ENCODE measurements at places on chromosomes 2 and 18. TPM values are rescaled to one million over a fixed set of nuclear protein-coding genes. Genes with fewer than 3 reads are reported as not detected.

GRCh38 chr2:98504381-98505109 is 59.9 kb downstream of the INPP4A start:
- DNase-seq, result no peak

DNA sequence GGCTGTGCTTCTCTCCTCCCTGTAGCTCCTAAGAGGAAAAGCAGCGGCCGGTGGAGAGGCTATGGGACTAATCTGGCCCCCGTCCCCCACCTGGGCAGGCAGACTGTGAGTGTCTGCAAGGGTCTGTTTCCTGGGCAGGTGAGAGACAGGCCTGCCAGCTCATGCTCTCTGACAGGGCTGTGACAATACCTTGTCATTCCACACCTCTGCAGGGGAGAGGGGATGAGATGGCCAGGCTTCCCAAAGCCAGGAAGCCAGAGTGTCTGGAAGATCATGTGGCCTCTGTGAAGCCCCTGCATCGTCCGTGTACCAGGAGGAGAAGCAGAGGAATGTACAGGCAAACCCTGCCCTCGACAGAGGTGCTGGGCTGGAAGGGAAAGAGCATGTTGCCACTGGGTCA is 142.5 kb upstream of the GATA6 start:
- DNase-seq, result no peak

- no peak for DNase-seq
Observed at GRCh38 chr2:226902041-226902966, 66.5 kb downstream of the RHBDD1 start.

OR6B2 gene
- not detected for total RNA-seq

- no peak for DNase-seq
Observed at GRCh38 chr18:13514558-13514957, 211.8 kb downstream of the FAM210A start.

- DNase-seq, result no peak
Observed at GRCh38 chr18:1244397-1245122, 339.9 kb downstream of the ADCYAP1 start.

- DNase-seq, result no peak
Observed at GRCh38 chr2:162265666-162266459, 22.6 kb upstream of the FAP start.

GRCh38 chr2:51484605-51485004 is 452.7 kb upstream of the NRXN1 start:
- no peak for DNase-seq

DNA sequence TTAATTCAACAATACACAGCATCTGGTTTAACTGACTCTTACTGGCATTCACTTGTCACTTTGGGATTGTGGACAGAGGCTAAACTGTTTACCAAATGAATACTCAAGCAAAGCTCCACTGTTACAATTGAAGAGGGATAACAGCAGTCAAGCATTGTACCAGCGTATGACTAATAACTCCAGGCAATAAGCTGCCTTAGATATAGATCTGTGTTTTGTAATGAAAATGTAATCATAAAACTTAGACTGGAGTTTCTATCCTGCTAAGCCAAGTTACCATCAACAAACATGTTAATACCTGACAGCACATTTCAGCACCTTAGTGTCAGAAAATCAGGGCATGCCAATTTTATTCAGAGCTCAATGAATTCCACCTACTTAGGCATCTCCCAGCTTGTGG is 889.5 kb downstream of the EPHA4 start:
- DNase-seq, result no peak

DNA sequence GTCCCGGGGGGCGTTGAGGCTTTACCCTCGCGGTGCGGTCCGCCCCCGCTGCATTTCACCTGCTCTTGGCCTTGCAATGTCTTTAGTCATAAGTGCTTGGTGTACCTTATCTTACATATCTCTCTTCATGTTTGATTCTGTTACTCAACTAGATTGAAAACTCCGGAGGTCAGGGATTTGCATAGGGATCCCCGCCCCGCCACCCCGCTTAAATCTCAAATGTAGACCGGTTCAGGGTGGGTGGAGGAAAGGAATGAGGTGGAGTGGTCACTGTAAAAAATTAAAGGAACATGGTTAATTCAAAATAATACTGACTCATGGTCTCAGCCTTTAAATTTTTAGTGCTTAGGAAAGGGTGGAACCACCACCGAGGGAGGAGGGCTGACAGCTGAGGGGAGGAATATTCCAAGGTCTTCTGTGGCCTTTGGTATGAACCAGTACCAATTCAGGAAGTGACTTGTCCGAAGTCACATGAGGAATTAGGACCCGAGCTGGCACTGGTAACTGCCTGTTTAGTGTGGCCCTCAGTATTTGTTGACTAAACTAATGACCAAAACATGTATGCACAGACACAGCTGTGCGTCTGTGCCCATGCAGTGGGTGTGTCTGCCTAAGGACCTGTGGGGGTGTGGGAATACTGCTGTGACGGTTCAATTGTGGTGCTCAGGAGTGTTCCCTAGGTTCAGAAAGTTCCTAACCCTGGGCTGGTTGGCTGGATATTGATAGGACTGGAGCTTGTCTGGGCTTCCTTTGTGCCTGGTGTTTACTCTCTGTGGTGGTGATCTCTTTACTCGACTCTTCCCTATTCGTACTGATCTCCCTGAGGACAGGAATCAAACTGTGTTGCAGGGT is 1.0 kb downstream of the PLEKHB2 start:
- no peak for DNase-seq

GRCh38 chr18:22844190-22844589 is 88.9 kb upstream of the RBBP8 start:
- no peak for DNase-seq

SAG gene
- total RNA-seq, result not detected

MLPH gene
- total RNA-seq, result 81.6 TPM

SCYGR1 gene
- total RNA-seq, result not detected

DNA sequence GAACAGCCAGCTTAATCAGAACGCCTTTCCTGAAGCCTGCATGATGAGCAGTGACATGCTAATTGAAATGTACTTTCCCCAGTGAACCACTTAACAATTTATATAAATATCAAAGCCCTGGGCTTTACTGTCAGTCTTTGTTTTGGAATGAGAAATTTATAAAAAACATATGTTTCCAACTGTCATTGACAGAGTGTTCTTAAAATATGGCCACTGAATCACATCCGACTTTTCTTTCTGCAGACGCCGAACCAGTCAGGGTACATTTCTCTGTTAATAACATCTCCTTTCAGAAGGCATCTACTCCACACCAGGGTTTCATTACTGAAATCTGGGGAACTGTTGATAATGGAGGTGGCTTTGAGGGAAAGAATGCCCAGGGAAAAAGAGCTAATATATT is 343.7 kb downstream of the INSIG2 start:
- no peak for DNase-seq

DNA sequence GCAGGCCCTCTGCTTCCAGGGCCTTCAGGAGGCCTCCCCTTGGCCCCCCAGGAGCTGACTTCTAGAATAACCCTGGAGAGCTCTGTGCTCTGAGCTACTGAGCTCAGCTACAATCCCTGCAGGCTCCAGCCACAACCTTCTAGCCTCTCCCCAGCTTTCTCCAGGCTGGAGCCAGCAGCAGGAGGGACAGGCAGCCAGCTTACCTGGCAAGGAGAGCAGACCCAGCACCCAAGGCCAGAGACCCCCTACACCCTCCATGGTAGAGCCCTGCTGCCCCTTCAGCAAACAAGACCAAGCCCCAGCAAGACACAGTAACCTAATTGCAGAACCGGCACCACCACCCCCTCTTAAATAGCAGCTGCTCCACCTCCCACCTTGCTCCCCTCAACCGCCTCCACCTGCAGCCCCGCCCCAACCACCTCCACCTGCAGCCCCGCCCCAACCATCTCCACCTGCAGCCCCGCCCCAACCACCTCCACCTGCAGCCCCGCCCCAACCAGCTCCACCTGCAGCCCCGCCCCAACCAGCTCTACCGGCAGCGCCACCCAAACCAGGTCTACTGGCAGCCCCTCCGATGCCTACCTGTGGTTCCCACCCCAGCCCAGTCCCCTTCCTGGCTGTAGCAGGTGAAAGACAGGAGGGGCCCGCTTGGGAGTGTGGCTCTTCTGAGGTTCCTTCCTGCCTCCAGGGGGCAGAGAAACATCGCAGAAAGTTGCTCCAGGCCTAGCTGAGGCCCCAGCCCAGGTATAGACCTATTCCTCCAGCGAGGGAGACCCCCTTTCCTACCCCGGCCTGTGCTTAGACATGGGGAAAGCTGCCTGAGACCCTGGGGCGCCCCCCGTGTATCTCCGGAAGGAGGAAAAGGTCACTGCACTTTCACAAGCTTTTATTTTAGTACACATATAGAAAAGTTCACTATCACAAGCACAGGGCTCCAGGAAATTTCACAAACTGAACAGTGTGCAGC is at the start of gene ASTL:
Gene ASTL (minus strand): TSS at position 324 of the 967 bp plus-strand sequence. CDS start 66 bp downstream, at position 258.
- peak; percentile 50 for DNase-seq

- DNase-seq, result no peak
Observed at GRCh38 chr2:96164459-96165184, 19.4 kb upstream of the DUSP2 start.

- DNase-seq, result no peak
Observed at GRCh38 chr2:241865957-241866789, 3.4 kb upstream of the RTP5 start.

DNA sequence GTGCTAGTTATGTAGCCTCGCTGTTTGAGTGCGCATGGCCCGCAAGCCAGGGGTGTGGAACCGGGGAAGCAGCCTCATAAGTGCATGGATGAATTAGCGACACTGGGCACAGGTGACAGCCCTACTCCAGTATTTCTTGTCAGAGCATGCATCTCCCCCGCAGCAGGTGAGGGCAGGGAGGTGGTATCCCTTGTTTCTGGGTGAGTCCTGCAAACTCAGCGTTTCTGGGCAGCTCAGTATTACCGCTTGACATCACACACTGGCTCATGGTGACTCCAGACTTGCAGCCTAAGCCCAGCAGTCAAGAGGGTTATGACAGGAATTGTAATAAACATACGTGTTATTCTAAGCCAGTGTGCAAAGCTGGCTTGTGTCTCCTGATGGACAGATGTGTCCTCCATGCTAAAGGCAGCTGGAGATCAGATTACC is 2.5 kb downstream of the CABLES1 start:
- no peak for DNase-seq

SEPTIN2 gene
- 378 TPM for total RNA-seq

IAH1 gene
- total RNA-seq, result 109 TPM

LYG2 gene
- not detected for total RNA-seq

- no peak for DNase-seq
Observed at GRCh38 chr2:42114091-42114490, 55.1 kb upstream of the EML4 start.

DNA sequence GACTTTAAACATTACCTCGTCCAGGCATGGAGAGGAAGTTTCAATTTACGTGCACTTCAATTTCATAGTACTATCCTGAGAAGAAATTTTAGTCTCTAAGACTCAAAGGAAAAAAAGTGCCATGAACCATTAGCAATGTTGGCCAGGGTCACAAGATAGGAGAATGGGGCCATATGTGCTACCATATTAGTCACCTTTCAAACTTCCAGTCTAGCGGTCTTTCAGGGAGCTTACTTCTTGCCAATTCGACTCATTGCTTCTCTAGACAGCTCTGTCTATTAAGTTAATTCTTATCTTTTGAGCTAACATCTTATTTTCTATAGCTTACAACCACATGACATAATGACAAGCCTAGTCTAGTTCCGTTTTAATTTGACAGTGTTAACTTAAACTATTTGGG is 129.1 kb downstream of the ANKRD44 start:
- no peak for DNase-seq

DNA sequence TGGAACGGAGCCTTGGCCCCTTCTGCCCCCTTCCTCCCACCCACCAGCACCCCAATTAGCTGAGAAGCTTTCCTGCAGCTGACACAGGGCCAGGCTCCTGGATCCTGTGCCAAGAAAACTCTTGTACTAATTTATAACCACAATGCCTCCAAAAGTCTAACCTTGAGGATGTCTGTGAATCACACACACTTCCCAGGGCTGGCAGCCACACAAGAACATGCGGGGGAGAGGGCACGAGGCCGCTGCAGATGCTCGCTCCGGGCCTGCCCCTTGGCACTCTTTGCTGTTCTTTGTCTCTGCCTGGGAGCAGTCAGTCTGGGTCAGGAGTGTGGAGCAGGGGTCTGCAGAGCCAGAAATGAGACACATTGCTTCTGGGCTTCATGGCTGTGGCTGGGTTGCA is 62.7 kb upstream of the KIF5C start:
- DNase-seq, result no peak

- DNase-seq, result no peak
Observed at GRCh38 chr2:25176138-25176537, 7.8 kb upstream of the POMC start.

SYT4 gene
- not detected for total RNA-seq

GRCh38 chr2:17576802-17577201 is 36.3 kb downstream of the VSNL1 start:
- no peak for DNase-seq

DNA sequence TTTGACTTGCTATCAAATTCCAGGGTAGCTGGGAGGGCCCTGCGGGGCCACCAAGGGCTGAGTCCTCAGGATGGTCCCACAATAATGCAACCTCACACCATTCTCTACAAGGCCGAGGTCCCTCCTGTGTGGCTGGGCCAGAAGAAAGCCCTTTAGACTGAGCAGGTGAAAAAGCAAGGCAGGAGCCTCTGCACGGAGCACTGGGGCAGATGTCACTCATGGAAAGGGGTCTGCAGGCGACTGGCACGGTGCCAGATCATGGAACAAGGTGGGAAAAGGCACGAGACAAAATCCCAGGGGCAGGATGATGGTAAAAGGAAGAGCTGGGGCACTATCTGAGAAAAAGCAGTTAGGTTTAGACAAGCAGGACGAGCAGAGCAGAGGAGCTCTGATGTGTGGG is 16.1 kb downstream of the HJURP start:
- no peak for DNase-seq

DPYSL5 gene
- not detected for total RNA-seq

DNA sequence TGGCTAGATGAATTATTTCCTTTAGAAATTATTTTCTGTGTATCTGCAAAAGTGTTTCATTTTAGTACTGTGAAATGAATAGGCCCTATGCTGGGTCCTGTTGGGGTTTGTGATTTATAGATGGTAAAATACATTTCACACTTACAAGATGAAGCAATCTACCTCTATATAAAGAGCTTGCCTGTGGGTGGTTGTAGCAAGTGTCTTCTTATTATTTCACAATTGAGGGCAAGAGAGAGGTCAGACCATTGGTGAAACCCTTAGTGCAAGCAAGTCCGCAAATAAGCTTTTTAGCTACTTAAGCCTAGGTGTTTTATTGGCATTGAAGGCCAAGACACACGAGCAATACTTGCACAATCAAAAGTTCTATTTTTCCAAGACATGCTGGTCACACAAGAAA is 153.1 kb downstream of the FMNL2 start:
- no peak for DNase-seq

PRSS56 gene
- not detected for total RNA-seq

GRCh38 chr2:63587814-63588384 is 378 bp downstream of the WDPCP start:
- DNase-seq, result no peak

TMEFF2 gene
- total RNA-seq, result 0.14 TPM
